ENCODE measurements at places on chromosomes 1 and 21. TPM values are rescaled to one million over a fixed set of nuclear protein-coding genes. Genes with fewer than 3 reads are reported as not detected.
A peak's percentile ranks its signal among the peaks of the same experiment; 100 is the strongest.

DNA sequence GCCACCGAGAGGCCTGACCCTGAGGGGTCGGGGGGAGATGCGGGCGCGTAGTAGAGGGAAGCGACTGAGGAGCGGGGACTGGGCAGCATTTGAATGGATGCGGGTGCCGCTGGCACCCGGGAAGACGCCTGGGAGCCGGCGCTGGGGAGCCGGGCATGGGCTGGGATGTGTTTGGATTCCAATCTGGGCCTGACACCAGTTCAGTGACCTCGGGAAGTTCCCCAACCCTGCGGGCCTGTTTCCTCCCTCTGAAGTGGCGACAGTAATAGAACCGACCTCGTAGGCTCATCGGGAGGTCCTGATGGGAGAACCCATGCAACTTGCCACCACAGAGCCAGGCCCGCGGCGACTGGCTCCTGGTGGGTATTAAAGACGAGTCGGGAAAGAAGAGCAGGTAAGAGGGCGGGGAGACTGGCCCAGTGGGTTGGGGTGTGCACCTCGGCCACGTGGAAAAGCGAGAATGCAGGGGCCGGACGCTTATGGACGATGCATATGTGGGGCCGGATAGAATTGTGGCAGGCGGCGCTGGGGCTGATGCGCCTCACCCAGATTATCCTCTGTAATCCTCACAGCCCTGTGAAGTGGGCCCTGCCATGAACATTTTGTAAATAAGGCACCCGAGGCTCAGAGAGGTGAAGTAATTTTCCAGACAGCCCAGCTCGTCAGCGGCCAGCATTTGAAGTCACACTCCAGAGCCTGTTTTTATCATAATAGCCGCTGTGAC is 105.8 kb downstream of the SLC16A1 start:
- no peak for DNase-seq

DNA sequence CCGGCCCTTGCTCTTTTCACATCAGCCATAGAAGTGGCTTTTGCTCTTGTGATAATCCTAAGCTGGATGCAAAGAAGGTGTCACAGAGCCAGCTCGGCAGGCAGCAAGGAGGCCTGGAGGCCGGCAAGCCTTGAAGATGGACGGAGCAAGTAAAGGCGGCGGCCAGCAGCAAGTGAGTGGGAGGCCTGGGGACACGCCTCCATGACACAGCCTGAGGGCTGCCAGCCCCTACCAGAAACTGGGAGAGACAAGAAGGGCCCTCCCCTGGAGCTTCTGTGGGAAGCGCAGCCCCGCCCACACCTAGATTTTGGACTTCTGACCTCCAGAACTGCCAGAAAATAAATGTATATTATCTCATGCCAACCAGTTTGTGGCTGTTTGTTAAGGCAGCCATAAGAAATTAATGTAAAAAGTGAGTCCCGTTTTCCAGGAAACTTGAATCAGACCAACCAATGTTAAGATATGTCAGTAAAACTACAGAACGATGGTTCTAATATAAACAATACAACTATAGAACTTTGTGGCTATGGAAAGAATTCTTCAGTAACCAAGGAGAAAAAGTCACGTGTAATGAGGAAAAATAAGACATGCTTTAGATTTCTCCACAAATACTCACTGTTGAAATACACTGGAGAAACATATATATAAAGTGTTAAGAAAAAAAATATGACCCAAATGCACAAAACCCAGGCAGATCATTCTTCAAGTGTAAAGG is 49.9 kb downstream of the BACE2 start:
- peak; percentile 81 for DNase-seq

GRCh38 chr21:46108827-46109312 is 11.0 kb downstream of the COL6A2 start:
- DNase-seq = no peak

DNA sequence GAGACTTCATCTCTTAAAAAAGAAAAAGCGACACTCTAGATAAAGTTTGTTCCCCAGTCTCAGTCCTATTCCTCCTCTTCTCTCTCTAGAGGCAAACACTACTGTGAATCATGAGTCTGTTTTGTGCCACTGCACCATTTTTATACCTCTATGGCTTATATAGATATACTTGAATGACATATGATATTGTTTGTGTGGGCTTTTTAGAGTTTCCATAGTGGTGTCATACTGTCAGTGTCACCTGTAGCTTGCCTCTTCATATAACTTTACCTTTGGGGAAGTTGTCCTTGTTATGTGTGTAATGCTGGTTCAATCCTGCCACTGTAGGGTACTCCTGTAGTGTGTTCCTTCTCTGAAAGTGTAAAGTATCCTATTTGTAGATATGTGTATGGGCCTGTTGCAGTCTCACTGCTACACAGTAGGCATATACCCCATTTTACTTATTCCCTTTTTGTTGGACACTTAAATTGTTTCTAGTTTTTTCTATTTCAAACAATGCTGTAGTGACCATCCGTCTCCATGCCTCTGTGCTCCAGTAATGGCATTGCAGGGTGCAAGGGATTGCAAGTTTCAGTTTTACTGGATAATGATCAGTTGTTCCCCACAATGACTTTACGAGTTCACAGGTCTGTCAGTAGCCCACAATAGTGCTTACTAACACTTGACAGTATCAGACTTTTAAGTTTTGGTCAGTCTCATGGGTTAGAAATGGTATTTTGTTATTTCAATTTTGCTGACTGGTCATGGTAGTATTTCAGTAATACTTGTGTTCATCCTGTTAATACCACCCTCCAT is 2.7 kb downstream of the PRMT2 start:
- no peak for DNase-seq

DNA sequence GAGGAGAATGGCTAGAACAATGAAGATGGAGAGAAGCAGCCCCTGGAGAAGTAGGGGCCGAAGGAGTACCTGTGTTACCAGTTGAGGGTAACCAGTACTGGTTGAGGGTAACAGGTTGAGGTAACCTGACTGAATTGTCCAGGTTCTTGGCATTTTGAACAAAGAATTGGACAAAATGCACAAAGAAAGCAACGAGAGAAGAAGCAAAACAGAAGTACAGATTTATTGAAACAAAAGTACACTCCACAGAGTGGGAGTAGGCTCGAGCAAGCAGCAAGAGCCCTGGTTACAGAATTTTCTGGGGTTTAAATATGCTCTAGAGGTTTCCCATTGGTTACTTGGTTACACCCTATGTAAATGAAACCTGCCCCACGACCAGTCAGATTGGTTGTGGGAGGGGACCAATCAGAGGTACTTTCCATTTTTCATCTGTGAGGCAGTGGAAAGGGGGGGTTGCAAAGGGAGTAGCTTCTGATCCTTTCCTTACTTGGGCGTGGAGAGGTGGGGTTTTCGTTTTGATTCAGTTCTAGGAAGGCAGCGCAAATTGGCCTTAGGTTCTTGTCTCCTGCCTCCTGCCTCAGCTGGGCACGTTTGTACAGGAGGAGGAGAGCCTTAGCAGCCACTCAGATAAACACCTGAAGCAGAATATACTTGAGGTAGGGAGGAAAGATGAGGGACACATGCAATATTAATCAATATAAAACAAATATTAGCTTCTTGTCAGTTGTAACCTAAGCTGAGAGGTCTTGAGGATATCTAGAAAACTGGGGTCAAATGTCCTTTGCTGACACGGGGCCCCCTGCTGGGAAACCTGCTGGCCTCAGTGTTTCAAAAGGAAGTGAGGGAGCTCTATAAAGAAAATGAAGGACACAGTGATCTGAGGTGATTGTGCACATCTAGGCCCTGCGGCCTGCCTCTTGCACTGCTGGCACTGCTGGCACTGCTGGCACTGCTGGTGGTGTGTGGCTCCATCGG is 14.3 kb upstream of the LSM10 start:
- DNase-seq = no peak

DNA sequence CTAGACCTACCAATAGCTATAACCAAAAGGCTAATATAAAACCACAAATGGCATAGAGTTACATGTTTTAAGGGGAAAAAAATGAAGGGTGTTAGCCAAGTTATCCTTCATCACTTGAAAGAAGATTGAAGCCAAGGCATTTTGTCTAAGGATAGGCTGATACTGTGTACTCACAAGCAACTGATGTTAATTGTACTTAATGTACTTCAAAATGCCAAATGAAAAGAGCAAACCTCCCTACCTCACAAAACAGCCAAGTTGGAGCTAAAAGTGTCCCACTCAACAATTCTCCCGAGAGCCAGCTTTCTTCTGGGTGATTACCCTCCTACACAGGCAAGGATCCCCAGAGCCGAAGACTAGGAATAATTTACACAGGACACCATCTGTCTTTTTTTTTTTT is 4.4 kb upstream of the IGSF3 start:
- peak; percentile 60 for DNase-seq

GRCh38 chr1:6325482-6325881 is 64.6 kb upstream of the GPR153 start:
- no peak for DNase-seq

DNA sequence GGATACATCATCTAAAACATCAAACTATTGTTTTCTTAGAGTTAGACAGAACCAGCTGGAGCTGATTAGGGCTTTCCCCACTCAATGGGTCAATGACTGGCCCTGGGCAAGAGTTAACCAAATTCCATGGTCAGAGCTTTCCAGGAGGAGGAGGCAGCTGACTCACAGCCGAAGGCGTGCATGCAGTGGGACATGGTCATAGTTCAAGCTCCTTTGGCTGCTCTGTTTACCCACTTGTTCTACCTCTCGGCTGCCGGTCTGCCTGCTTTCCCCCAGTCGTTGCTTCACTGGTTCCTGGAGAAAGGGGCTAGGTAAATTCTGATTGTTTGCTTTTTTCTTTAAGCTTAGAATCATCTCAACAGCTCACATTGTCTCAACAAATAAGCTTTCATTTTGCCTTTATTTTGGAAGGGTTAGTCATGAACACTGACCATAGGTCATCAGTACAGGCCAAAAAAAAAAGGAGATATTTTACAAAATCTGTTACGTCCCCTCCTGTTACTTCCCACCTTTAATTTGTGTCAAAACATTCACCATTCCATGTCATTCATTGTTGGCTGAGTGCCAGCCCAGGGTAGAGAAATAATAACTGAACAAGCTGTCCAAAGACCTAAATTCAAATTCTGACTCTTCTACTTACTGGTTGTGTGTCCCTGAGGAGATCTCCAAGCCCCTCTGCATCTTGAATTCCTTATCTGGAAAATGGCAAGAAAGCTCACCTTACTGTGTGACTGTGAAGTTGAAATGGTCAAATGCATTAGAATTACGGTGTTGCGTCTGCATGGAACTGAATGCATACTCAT is 12.0 kb downstream of the MAB21L3 start:
- no peak for DNase-seq

GRCh38 chr1:93758842-93759515 is 77.3 kb upstream of the BCAR3 start:
- peak; percentile 36 for DNase-seq

DNA sequence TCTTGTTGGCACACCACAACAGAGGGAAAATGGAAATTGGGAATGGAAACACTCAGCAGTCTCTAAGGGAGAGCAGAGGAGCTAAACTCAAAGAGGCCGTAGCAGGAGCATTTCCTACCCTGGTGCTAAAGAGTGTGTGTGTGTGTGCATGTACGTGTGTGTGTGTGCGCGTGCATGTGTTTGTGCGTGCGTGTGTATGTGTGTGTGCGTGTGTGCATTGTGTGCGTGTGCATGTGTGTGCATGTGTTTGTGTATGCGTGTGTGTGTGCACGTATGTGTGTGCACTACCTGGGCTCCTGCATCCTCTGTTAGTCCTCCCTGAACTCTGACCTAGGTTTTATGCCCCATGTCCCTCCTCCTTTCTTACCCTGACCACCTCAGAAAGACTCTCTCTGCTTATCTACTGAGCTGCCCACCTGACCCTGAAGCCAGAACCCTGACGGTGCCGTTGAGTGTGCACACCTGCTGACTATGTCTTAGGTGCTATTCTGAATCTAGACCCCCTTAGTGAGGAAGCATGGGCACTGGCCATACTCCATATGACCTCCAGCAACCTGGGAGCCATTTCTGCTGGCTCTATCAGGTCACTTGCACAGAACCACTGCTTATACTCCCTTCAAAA is 157.1 kb upstream of the HMGB4 start:
- no peak for DNase-seq

GRCh38 chr1:154406886-154407197 is 1.7 kb downstream of the IL6R start:
- DNase-seq = no peak

GRCh38 chr1:65211331-65211730 is 63.3 kb downstream of the AK4 start:
- DNase-seq = no peak

DNA sequence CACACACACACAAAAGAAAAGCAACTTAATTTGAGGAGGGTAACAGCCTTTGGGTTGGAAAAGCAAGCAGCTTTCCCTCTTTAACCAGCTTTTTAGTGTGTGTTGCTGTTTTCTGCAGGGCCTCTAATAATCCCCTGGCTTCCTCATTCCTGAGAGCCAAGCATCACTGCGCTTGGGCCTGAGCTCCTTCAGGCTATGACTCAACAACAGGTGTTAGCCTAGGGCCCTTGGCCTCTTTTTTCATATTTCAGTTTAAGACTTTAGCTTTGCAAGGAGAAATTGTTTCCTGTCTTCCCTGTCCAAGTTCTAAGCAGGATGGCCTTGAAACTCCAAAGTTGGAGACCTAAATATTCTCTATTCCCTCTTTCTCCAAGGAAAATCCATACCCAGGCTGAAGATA is 26.2 kb upstream of the SNX27 start:
- DNase-seq = peak; percentile 87

- DNase-seq = no peak
Measured at GRCh38 chr1:100757946-100758345, 38.4 kb downstream of the VCAM1 start.

DNA sequence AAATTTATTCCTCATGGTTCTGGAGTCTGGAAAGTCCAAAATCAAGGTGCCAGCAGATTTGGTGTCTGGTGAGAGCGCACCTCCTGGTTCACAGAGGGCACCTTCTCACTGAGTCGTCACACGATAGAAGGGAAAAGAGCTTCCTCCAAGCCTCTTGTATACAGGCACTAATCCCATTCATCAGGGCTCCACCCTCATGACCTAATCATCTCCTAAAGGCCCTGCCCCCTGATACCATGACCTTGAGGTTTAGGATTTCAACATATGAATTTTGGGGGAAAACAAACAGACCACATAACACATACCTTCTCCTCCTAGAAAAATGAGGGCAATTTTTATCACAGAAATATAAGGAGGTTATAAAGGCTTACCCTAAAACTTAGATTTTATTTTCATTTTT is 88.0 kb upstream of the NFIA start:
- no peak for DNase-seq

- DNase-seq = no peak
Measured at GRCh38 chr21:43192501-43193081, 23.8 kb downstream of the CRYAA start.

- no peak for DNase-seq
Measured at GRCh38 chr1:77383236-77383635, 101.4 kb downstream of the AK5 start.

DNA sequence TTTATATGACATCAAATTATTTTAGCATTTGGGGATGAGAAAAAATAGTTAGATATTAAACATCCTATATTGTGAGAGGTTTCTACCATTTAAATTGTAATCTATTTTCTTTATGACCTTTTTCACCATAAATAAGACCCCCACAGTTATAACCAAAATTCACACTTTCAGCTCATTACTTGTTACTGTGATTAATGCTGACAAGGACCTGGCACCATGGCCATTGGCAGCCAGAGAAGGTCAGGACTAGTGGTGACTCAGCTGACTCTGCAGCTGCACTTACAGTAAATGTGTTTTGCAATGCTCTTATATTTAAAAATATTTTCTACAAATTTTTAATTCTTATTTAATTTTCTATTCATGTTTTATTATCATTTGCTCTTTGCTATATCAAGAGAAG is 133.3 kb upstream of the C1orf105 start:
- peak; percentile 69 for DNase-seq

The CPTP gene
- 12.5 TPM for total RNA-seq

The KLHL21 gene
- total RNA-seq = 27.7 TPM

The ALDH9A1 gene
- total RNA-seq = 40.1 TPM

The VCAM1 gene
- total RNA-seq = 18.4 TPM

The IFI44L gene
- total RNA-seq = 2.6 TPM

The ESRRG gene
- total RNA-seq = 20.3 TPM

The RYR2 gene
- 2.3 TPM for total RNA-seq

The IPO13 gene
- total RNA-seq = 15.6 TPM

The MPZ gene
- total RNA-seq = 21.9 TPM
